Activated CD4-positive, alpha-beta T cell treated with anti-CD3 and anti-CD28 coated beads, Interleukin-2, Interleukin-4, amounts not matched to agents 100 ng/mL and 50 ng/mL, durations not matched to agents 16 hours and 8 hours (primary cell): ENCODE measurements at places on chromosomes 7 and 10.
A peak's percentile ranks its signal among the peaks of the same experiment; 100 is the strongest.

GRCh38 chr7:24441314-24442027 lies 131.8 kb upstream of the PALS2 start:
- DNase-seq = no peak

- no peak for DNase-seq
These were observed 36.8 kb downstream of the CHST3 start for GRCh38 chr10:72001033-72001395.

GRCh38 chr10:4131407-4132215 lies 346.6 kb upstream of the KLF6 start:
- DNase-seq = peak; percentile 88

- DNase-seq = no peak
These were observed 1.4 kb upstream of the HOXA6 start for GRCh38 chr7:27148756-27149641.

- peak; percentile 27 for DNase-seq
These were observed 11.6 kb downstream of the LBX1 start for GRCh38 chr10:101217450-101218281.

GRCh38 chr10:52617346-52617745 lies 155.2 kb downstream of the MBL2 start:
- DNase-seq = no peak
